ENCODE measurements at places on chromosomes 13 and 19.

- DNase-seq: no peak
These were observed 4.3 kb downstream of the CD37 start for GRCh38 chr19:49339301-49340068.

DNA sequence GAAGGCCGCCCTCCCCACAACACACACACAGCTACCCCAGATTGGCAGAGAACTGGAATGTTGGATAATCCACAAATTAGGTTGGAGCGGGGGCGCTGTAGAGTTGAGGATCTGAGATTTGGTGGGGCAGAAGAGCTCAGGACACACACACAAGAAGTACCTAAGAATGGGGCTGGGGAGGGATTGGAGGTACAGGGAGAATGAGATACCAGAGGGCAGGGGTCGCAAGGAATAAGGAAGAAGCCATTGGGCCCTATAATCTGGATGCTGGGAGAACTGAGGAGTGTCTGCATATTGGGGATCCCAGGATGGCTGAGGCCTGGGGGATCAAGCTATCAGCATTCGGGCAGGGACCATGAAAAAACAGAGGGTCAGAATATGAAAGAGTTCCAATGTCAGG is 11.5 kb downstream of the SYT3 start:
- DNase-seq: no peak

GRCh38 chr19:40807147-40808020 is 8.4 kb downstream of the EGLN2 start:
- no peak for DNase-seq

DNA sequence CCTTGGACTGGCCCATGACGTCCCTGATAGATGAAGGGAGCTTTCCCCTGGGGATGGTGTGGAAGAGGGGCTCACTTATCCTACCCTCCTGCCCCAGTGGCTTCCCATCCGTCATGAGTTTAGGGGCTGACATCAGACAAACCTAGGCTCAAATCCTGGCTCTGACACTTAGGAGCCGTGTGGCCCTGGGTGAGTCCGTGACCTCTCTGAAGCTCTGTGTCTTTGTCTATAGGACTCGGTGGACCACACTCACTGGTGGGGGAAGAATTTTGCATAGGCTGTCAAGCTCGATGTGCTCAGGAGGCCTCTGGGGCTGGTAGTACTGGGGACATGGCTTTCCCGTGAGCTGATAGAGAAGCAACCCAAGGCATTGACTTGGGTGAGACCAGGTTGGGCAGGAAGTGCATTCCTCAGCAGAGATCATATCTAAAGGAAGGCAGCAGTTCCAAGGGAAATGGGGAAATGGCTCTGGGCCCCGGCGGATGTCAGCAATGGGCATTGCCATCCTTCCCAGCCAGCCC is 17.4 kb upstream of the AP1M2 start:
- peak; percentile 40 for DNase-seq

DNA sequence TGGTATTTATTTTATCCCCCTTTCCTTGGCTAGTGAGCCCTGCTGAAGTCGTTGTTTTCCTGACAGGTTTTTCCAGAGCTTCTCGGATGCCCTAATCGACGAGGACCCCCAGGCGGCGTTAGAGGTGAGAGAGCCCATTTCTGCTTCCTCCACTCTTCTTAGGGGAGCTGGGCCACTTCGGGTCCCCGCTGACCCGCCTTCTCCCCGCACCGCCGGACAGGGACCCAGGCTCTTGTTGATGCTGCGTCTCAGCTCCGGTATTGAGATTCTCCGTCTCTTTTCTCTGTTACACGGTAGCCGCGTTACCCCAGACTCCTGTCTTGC is 306 bp downstream of the SUGT1 start:
- no peak for DNase-seq

- DNase-seq: no peak
These were observed 203.8 kb upstream of the SLITRK6 start for GRCh38 chr13:86003029-86003428.

GRCh38 chr19:48513289-48514122 is 1.9 kb upstream of the LMTK3 start:
- DNase-seq: peak; percentile 97

GRCh38 chr13:43153436-43154090 is 130.2 kb downstream of the DNAJC15 start:
- DNase-seq: no peak

DNA sequence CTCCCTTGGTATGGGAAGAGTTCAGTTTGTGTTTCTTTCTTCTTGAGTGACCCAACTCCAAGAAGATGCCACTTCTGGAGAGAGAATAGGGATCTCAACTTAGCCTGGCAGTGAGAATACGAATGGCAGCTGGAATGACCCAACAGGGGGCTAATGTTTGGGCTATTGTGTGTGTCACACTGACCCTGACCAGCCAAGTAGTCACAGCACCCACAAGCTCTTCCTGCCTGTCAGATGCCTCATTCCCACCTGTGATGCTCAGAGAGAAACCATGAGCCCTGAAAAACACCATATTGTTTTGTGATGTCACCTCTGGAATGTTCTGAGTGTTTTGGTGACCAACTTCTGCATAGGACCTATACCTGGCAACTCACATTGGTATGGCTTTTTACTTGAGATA is at the start of gene CBY2:
TSS of gene CBY2 (plus strand) at position 233 of the 400 bp plus-strand sequence. CDS start at position 304, 71 bp downstream.
- no peak for DNase-seq

DNA sequence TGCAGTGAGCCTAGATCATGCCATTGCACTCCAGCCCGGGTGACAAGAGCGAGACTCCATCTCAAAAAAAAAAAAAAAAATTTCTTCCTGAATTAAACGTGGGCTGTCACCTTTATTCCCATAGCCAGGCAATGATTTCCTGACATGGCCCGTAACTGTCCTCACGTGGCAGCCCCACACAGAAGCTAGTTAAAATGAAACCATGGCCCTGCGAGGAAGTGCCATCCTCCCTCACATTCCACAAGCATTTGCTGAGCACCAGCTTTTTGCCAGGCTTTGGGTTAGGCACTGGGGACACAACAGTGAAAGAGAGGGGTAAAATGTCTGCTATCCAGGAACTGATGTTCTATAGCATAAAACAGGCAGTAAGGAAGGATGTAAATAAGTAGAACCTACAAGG is 13.2 kb upstream of the FBXO27 start:
- DNase-seq: no peak

DNA sequence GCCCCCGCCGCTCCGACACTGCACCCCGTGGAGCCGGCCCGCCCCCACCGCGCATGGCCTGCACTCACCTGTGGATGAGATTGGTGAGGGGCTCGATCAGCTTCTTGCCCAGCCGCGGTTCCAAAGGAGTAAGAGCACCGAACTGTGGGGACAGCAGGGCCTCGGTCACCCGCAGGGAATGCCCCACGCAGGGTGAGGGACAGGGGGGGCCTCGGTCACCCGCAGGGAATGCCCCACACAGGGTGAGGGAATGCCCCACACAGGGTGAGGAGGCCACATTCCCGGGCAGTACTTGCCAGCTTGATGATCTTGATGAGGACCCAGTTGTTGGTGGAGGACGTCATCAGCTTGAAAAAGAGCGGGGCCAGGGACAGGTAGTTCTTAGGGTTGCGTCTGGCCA is 22.3 kb downstream of the AP3D1 start:
- DNase-seq: no peak

- no peak for DNase-seq
These were observed 246.9 kb downstream of the DNAJC15 start for GRCh38 chr13:43270130-43270830.

DNA sequence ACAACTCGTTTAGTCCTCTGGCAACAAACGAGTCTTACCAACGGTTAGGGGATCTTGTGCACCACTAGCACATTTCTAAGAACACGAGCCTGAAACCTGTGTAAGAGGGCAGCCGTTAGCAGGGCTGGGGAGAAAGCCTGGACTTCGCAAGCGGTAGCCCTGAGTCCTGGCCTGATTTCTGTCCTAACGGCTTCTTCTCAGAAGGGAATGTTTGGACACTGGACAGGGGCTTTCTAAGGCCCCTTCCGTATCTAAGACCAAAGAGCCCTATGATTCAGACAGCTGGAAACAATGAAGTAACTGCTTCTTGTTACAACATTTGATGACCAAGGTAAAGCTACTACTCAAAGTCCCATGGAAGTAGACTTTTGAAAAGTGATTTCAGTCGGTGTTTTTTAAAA is 2.2 kb downstream of the ANKRD10 start:
- peak; percentile 43 for DNase-seq

- no peak for DNase-seq
These were observed 17.4 kb upstream of the SPRYD7 start for GRCh38 chr13:49953560-49953959.

DNA sequence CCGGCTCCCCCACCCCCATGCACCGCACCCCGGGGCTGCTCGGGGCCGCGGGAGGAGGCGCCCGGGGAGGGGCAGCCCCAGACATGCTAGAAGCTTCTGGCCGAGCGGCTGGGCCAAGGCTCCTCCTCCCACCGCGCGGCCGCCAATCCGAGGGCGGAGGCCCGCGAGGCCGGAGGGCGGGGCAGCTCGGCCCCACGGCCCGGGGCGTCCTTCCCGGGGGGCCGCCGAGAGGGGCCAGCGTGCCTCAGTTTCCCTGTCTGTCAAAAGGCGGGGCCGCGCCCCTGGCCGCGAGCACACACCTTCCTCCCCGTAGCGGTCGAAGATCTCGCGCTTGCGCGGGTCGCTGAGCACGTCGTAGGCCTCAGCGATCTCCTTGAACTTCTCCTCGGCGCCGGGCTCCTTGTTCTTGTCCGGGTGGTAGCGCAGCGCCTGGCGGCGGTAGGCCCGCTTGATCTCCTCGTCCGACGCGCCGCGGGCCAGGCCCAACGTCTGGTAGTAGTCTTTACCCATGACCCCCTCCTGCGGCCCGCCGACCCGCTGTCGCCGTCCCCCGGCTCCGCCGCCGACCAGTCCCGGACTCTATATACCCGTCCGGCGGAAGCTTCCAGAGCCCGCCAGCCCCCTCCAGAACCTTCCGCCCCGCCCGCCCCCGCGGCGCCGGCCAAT is at the start of gene DNAJB1:
TSS of gene DNAJB1 (minus strand) at position 558 of the 666 bp plus-strand sequence. CDS start at position 510, 48 bp downstream.
- DNase-seq: peak; percentile 72

- no peak for DNase-seq
These were observed 100.4 kb upstream of the ZNF492 start for GRCh38 chr19:22533761-22534160.

DNA sequence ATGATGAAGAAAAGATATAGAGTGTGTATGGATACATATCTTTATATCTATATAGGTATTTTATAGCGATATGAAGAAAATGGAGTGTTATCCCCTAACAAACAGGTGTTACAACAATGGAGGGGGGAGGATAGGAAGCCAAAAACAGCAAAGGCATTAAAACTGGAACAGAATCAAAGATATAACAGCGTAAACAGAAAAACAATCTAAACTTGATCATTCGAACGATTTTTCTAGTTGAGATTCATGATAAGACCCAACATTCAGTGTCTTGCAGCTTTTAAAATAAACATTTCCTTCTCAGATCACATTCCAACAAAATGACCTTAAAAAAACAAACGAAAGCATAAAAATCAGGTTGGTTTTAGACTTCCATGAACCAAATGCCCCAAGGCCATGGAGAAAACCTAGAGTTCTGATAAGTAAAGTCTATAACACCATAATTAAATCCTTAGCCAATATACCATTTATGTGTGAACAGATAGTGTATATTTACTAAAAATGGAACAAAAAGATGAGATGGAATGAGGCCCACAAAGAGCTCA is 55.7 kb downstream of the CAB39L start:
- DNase-seq: no peak

DNA sequence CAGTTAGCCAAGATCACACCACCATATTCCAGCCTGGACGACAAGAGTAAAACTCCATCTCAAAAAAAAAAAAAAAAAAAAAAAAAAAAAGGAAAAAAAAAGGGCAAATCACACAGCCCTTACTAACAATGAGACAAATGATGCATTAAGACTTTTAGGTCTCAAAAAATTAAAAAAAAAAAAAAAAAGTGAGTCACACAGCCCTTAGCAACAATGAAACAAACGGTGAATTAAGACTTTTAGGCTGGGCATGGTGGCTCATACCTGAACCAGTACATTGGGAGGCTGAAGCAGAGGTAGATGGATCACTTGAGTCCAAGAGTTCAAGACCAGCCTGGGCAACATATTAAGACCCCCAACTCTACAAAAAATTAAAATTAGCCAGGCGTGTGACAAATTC is 32.4 kb upstream of the EIF3G start:
- no peak for DNase-seq

DNA sequence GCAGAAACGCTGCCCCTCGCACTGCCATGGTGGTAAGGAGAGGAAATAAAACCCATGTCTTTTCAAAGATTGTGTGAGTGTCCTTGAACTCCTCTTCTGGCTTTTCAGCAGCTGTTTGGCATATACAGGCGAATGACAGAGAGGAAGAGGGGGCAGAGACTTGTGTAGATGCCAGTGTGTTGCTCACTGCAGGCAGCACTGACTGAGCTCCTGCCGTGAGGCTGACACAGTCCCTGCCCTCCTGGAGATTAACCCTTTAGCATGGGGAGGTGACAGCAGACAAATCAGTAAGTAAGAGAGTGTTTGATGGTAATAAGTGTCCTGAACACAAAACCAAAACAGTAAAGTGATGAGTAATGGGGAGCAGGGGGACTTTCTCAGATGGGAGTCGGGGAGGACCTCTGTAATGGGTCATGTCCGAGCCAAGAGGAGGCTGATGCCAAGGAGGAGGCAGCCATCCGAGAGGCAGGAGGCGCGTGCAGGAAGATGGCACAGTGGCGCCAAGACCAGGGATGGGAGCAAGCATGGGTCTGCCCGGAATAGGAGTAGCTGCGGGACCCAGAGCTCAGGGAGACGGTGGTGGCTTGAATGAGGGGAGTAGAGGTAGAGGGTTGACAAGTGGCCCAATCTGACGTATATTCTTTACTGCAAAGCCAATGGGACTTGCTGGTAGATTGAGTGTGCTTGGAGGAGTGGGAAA is 182.2 kb downstream of the FOXO1 start:
- DNase-seq: no peak

DNA sequence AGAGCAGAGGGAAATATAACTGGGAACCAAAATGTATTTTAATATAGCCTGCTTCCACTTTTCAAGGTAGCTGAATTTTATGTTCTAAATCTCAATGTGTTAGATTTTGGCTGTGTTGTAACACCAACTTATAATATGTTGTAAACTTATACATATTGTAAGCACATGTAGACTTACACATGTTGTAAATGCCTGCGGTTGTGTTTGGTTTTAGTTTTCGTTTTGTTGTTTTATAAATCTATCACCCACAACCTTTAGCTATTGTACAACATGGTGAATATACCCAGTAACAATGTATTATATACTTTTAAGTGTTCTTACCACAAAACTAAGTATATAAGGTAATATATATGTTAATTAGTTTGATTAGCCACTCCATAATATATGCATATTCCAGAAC is 15.6 kb downstream of the KCTD4 start:
- no peak for DNase-seq

GRCh38 chr13:65529541-65529940 is 1700.6 kb downstream of the PCDH9 start:
- no peak for DNase-seq

GRCh38 chr19:37079238-37079637 is 1.0 kb downstream of the ZNF420 start:
- peak; percentile 14 for DNase-seq

All from NB4 (cell line).